ENCODE measurements at places on chromosomes 1 and 21. TPM values are rescaled to one million over a fixed set of nuclear protein-coding genes. Genes with fewer than 3 reads are reported as not detected.

- no peak overlapping the region for H3K27ac ChIP-seq
- no peaks in the 10 kb centered on the region for H3K4me1 ChIP-seq
- no peaks in the 10 kb centered on the region for H3K27me3 ChIP-seq
- H3K36me3 ChIP-seq: no peaks in the 10 kb centered on the region
Measured at GRCh38 chr1:182713939-182714338, 29.6 kb upstream of the RGS8 start.

Gene CYP2J2
- 2.9 TPM for total RNA-seq

- H3K4me1 ChIP-seq: peaks cover 30% of the 10 kb centered on the region
- no peak for DNase-seq
- no peak overlapping the region for H3K4me3 ChIP-seq
- H3K27me3 ChIP-seq: no peaks in the 10 kb centered on the region
- H3K27ac ChIP-seq: no peak overlapping the region
- no peaks in the 10 kb centered on the region for H3K36me3 ChIP-seq
Measured at GRCh38 chr21:43731891-43732711, 13.2 kb downstream of the PDXK start.

GRCh38 chr1:214296860-214297745, 16.1 kb downstream of the SMYD2 start:
- peak overlapping the region; percentile 77 for H3K27ac ChIP-seq
- H3K4me3 ChIP-seq: no peak overlapping the region
- peaks cover 36% of the 10 kb centered on the region for H3K4me1 ChIP-seq

DNA sequence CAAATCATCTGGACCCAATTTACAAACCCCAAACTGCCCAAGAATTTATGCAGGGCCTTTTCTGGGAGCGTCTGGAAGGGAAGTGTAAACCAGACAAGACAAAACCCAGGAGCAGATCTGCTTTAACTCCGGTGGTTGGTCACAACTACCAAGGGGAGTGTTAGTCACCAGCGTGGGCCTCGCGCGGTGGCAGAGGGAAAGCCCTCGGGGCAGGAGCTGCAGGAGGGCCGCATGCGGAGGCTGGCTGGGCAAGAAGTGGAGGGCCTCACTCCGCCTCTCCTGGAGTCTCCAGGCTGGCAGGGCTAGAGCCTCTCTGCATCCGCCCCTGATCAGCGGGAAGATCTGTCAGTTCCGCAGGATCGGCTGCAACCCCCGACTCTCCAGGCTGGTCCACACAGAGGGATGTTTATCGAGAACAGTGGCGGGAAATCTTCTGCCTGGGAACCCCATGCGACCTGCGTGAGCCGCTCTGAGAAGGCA, 2.0 kb downstream of the COL24A1 start:
- peak overlapping the region; percentile 59 for H3K4me3 ChIP-seq
- peaks cover 26% of the 10 kb centered on the region for H3K4me1 ChIP-seq
- no peaks in the 10 kb centered on the region for H3K36me3 ChIP-seq
- H3K27me3 ChIP-seq: peaks cover 71% of the 10 kb centered on the region
- peak; percentile 20 for DNase-seq

DNA sequence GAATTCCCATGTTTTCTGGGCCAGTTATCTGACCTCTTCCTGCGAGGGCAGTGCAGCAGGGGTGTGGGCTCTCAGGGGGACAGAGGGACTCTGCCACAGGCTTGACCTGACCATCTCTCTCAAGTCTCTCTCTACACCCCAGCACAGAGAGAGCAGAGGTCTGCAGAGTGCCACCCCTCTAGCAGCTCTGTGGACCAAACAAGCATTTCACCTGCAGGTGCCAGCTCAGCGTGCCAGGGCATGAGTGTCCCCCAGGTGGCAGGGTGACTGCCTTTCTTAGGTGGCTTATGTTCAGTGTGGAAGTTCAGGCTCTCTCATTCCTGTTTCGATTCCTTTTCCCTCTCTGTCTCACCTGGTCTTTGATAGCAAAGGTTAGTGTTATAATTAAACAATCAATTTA, 191.3 kb downstream of the CACNA1E start:
- no peak overlapping the region for H3K27ac ChIP-seq
- DNase-seq: no peak
- H3K4me1 ChIP-seq: no peaks in the 10 kb centered on the region
- H3K4me3 ChIP-seq: no peak overlapping the region
- H3K36me3 ChIP-seq: no peaks in the 10 kb centered on the region
- H3K27me3 ChIP-seq: peaks cover 33% of the 10 kb centered on the region

DNA sequence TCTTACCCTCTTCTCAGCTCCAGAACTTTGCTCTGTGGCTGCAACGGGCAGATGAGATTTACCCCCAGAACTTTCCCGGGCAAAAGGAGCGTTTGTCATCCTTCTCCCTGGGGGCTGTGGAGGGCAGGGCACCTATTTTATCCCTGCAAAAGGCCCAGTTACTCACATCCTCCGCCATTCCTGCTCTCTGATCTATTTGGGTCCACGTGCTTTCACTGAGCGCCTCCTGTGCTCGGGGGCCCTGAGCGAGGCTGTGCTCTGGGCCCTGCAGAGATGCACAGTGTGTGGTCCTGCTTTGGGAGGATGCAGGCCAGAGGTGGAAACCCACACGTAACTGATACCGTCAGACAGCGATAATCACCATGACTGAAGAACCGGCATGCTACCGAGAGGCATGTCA, 2.4 kb upstream of the CSMD2 start:
- DNase-seq: no peak
- H3K27ac ChIP-seq: no peak overlapping the region
- no peaks in the 10 kb centered on the region for H3K36me3 ChIP-seq
- peaks cover 97% of the 10 kb centered on the region for H3K27me3 ChIP-seq
- no peak overlapping the region for H3K4me3 ChIP-seq
- peaks cover 17% of the 10 kb centered on the region for H3K4me1 ChIP-seq

Gene CD84
- total RNA-seq: not detected

DNA sequence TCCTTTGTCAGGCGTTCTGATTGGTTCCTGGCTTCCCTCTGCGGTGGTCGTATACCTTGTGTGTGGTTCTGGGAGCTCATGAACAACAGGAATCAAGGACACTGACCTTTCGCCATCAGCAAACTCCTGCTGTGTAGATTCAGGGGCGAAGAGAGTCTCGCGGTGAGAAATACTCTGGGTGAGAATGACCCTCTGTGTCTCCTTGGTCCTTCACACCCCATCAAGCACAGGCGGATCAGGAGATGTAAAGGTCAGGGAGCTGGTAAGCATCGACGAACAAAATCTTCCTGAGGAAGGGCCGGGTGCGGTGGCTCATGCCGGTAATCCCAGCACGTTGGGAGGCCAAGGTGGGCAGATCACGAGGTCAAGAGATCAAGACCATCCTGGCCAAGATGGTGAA, 207.2 kb downstream of the KIF26B start:
- no peak overlapping the region for H3K4me3 ChIP-seq
- no peaks in the 10 kb centered on the region for H3K27me3 ChIP-seq
- peaks cover 26% of the 10 kb centered on the region for H3K4me1 ChIP-seq
- no peaks in the 10 kb centered on the region for H3K36me3 ChIP-seq
- no peak for DNase-seq

Data from mesothelial cell of epicardium (in vitro differentiated cells).